Activated CD8-positive, alpha-beta T cell treated with anti-CD3 and anti-CD28 coated beads, Interleukin-2, amount 10 ng/mL, durations not matched to agents 7 days and 5 days (primary cell): ENCODE measurements at places on chromosomes 11 and 22.

DNA sequence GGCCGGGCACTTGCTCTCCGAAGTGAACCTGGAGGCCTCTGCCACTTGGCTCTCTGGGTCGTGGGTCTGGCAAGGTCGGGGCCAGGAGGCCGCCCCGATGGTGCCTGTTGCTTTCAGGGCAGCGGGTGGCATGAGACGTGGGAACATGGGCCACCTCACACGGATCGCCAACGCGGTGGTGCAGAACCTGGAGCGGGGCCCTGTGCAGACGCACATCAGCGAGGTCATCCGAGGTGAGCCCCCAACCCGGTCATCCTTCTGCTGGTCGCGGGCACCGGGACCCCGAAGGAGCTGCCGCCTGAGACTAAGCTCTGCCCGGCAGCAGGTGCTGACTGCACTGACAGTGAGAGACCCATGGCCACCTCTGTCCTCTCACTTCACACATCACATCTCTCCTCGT is 40.0 kb downstream of the SBF1 start:
- DNase-seq: no peak

DNA sequence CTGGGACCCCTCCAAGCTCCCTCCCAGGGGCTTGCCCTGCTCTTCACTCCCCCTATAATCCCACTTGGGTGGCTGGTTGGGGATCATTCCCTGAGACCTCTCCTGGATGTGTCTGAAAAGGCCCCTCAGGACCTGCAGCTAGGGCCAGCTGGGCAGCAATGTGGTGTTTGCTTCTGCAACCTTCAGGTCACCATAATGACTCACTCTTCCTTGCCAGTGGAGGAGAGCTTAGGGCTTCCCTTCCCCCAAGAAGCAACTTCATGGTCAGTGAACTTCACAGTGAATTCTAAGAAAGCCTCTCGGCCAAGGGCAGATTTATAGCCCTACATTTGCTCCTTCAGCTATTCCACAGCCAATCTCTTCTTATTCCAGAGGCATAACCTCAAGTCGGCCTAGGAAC is 45.1 kb upstream of the TSPAN18 start:
- no peak for DNase-seq

GRCh38 chr11:41803895-41804294 is 344.4 kb upstream of the LRRC4C start:
- DNase-seq: no peak

DNA sequence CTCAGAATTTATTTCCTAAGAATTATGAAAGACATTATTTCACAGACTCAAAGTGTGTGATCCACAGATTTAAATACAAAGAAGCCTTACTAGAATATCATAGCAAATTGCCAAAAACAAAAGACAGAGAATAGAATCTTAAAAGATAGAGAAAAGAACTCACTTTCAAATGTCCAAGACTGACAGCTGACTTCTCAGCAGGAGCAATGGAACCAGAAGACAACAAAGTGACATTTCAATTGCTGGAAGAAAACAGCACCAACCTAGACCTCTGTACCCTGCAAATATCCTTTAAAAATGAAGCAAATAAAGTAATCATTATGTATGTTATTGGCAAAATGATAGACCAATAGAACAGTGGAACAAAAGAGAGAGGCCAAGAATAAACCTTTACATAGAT is 109.2 kb downstream of the TTC17 start:
- no peak for DNase-seq

GRCh38 chr11:111526501-111526900 is 11.9 kb downstream of the HOATZ start:
- DNase-seq: peak; percentile 37

- DNase-seq: no peak
These were observed 151.8 kb upstream of the GRIA4 start for GRCh38 chr11:105458071-105458470.

DNA sequence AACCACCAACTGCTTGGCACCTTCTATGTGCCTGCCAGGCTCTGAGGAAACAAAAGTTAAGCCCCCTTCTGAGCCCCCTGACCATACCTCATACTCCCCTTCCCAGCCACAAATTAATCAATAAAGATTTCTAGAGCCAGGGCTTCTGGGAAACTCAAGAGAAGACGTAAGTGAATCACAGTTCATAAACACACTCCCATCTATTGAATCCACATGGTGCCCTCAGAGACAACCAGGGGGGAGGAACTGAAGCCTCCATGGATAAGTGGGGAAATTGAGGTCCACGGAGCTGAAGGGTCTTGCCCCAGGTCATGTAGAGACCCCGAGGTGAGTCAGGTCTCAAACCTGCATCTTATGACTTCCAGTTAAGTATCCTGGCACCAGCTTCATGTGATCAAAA is 150.6 kb downstream of the MN1 start:
- DNase-seq: no peak

DNA sequence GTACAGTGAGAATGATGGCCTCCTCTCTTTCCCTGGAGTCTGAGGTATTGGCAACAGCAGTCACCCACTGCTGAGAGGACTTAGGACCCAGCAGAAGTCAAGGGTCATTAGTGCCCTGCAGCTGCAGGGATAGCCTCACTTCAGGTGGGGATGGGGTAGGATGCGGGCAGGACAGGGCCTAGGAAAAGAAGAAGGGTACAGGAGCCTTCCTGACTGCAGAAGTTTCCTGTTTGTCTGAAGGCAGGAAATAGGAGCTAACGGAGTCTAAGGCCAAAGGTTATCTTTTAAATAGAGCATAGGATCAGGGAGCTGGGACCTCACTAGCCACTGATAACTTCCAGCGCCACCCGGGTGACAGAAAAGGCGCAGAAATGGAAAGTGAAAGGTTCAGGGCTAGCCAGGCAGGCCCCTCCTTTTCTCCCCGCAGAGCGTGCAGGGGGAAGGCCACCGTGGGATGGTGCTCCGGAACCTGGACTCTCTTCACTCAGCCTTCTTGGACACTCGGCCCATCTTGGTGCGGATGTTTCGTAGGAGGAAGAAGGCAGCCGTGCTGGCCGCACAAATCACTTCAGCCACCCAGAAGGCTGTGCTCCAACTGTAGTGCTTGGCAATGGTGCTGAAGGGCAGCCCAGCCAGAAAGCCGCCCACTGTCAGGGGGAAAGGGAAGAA is 6.0 kb downstream of the TRAPPC4 start:
- DNase-seq: no peak

GRCh38 chr11:65317025-65317786 is 2.5 kb downstream of the CDC42EP2 start:
- DNase-seq: no peak

DNA sequence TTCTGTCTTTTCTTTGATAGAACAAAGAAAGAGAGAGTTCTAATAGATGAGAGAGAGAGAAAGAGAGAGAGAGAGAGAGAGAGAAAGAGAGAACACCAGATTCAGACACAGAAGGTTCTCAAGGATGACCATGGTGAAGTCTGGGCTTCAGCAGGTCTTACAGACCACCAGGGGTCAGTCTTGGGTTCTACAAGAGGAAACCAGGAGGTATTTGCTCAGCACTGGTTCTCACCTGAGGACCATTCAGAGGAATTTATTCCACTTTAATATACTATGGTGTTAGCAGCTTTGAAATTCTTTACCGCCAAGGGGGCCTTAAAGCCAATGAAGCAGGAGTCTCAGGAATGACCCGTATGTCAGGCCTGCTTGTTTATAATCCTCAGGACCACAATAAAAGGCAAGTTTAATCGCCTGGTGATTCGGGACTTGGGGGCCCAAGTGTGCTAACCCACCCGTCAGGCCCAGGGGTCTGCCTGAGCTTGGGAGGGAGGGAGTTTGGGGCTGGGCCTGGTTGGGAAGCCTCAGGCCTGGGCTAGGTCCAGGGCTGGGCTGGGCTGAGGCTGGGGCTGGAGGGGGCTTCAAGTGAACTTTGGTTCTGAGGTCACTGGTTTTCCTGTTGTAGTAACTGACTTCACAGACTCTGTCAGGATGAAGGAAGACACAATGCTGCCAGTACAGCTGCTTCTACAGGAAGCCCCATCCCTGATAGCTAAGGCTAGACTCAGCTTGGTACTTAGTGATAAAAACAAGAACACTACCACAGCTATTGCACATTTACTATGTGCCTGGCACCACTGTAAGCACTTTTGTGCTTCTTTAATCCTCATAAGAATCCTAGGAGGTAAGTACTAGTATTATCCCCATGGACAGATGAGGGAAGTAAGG is 179.2 kb upstream of the ZBED5 start:
- peak; percentile 58 for DNase-seq

GRCh38 chr11:102345904-102346303 is 1.1 kb upstream of the BIRC2 start:
- no peak for DNase-seq

- DNase-seq: no peak
These were observed 9.3 kb upstream of the MRGPRD start for GRCh38 chr11:68989936-68990606.

- no peak for DNase-seq
These were observed 41.7 kb upstream of the SMTN start for GRCh38 chr22:31039393-31039792.

DNA sequence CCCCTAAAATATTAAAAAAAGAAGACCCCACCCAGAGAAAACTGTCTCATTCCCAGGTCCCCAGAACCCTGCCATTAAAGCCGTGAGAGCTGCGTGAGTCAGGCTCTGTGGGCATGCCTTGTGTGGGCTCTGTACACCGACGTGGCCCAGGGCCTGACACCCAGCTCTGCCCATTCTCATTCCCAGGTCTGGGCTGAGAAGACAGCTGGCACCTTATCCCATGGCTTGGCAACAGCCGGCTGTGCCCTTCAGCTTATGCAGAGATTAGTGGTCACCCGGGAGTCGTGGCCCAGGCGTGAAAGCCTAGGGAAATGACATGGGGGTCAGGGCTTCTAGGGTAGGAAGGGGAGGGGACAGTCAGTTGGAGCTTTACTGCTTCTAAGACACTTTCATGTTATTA is 31.9 kb downstream of the OTOG start:
- DNase-seq: no peak
